Thyroid gland (tissue), 4 donors: ENCODE measurements at places on chromosomes 1 and 21.

- DNase-seq: no peak
Measured at GRCh38 chr21:42970946-42971653, 3.3 kb upstream of the PKNOX1 start.

- DNase-seq: no peak
Measured at GRCh38 chr1:111911776-111912515, 77.5 kb downstream of the KCND3 start.

- no peak for DNase-seq
Measured at GRCh38 chr1:206772243-206772937, at the start of gene IL10. IL10 (minus strand) TSS chr1:206772494; CDS start chr1:206772435, 59 bp downstream.

DNA sequence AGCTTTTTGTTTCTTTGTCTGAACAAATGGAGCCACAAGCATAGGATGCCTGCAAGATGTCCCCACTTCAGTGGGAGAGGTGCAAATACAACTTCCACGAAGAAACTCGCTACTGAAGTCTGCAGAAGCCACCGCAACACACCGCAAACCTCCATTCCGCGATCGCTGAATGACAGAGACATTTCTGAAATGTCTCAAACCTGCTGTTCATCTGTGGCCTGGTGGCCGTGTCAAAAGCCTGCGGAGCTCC, 1.0 kb downstream of the TP53BP2 start:
- peak; percentile 36 for DNase-seq

DNA sequence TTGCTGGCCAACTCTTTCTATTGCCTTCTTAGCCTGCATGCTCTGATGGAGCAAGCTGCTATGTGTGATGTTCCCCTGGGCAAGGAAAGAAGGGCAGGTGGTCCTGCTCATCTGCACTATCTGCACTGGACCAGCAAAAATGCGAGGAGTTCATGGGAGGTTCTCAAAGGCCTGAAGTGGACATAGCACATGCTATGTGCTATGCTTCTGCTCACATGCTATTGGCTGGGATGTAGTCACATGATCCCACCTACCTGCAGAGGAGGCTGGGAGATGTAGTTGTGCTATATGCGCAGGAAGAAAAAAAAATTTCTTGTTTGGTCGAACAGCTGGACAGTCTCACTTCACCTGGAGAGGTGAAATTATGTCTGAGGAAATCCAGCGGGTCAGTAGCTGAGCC, 587.7 kb downstream of the MATN1 start:
- DNase-seq: no peak
